GM12878 (cell line): ENCODE measurements at places on chromosomes 11 and 22. TPM values are rescaled to one million over a fixed set of nuclear protein-coding genes. Genes with fewer than 3 reads are reported as not detected.

TNNT3 gene
- total RNA-seq = not detected in 2 replicates

GRCh38 chr22:46867106-46867505 lies 104.7 kb downstream of the TBC1D22A start:
- DNase-seq = no peak

HPX gene
- total RNA-seq = 1.7 and 2.1 TPM in 2 replicates

- DNase-seq = no peak
Observed at GRCh38 chr11:17906436-17906835, 106.4 kb downstream of the SERGEF start.

DNA sequence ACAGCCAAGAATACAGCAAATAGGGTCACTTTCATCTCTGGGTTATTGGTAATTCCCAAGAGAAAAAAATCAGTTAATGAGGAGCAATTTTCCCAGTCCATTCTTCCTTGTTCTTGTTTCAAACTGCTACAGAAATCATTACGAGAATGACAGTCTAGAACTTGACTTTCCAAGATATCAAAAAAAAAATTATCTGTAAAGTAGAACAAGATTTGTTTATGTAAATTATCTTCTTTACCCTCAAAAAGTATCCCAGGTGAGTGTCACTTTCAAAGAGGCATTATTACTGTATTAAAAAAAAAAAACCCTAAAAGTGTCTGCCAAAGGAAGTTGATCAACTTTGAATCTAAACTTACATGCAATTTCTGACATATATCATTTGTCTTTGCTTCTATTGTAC lies at the start of gene OR5W2:
Gene OR5W2 (minus strand): TSS at position 101 of the 400 bp plus-strand sequence. CDS start 0 bp downstream, at position 101.
- no peak for DNase-seq

DSCAML1 gene
- 0.13 TPM in 2 replicates for total RNA-seq

GRCh38 chr11:2143799-2144543 lies 4.8 kb upstream of the IGF2 start:
- DNase-seq = no peak

HEPACAM gene
- total RNA-seq = 0.08 TPM in 1 of 2 replicates, not detected in the other

- DNase-seq = no peak
Observed at GRCh38 chr11:20672575-20672974, 3.2 kb downstream of the NELL1 start.

NNMT gene
- total RNA-seq = not detected in 2 replicates

- no peak for DNase-seq
Observed at GRCh38 chr11:9315078-9315688, 790 bp upstream of the TMEM41B start.

DNA sequence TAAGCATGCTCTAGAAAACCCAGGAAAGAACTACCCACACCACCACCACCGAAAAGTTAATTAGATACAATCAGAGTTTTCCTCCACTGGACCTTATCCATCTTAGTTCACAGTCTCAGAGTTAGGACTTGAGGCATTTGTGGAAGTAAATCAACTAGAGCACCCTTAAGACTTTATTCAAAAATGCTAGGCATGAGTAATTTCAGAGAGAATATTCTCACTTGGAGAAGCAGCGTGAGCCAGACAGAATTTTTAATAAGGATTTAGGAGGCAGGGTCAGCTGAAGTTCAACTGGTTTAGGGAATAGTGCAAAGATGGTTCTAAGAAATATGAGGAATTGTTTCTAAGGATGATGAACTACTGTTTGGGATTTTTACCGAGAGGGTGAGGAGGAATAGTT lies 1.2 kb upstream of the OLFML1 start:
- DNase-seq = no peak

- no peak for DNase-seq
Observed at GRCh38 chr11:9462172-9462799, 1.5 kb downstream of the ZNF143 start.

DNA sequence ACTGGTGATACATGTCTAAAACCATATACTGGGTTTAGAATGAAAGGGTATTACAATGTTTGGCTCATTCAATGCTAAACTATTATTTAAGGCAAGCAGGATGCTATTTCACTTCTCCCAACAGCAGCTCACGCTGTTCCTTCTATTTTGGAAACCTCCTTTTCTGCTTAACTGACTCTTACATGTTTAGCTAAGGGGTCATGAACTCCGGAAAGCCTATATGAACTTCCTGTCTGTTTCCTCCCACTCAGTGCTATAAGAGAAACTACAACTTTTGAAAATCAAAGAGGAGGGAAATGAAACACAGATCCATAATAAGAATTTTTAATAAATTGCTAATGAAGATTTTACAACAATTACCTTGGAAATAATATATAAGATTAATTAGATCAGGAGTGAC lies 30.9 kb downstream of the SLC36A4 start:
- DNase-seq = no peak

C22orf15 gene
- 0.40 TPM in 1 of 2 replicates, not detected in the other for total RNA-seq

DNA sequence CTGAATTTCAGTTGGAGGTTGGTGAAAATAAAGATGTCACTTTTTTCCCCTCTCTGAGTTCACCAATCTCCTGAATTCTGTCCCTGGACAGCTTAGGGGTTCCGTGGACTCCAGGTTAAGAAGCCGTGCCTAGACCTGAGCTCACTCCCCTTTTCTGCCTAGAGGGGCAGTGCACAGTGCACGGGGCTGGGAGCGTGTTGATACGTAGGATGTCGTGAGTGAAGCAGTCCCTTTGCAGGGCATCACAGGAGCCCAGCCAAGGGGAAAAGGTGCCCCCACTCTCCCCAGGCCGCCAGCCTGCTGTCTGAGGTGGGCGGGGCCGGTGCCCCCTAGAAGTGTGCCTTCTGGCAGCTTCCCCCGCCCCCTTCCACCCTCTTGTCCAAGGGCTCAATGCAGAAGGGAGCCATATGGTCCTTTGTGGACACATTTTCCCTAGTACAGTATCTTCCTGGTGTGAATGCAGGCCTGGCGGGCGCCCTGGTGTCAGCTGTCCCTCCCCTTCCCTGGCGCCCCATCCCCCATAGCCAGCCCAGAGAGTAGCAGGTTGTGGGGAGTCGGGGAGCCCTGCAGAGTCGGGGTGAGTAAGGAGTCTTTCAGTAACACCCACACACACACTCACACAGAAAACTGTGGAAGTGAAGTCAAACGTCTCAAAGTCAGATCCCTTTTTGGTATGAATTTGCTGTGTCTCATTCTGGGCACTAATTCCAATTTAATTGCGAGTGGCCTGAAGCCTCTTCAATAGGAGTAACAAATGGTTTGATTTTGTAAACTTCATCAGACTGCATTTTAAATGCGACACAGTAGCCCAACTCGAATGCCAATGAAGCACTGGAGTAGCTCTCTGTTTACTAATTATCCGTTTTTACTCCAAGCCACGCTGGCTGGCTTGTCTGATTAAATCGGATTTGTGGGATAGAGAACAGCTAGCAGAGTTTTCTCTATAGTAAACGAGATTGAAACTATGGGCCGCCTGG lies 67.5 kb upstream of the NNMT start:
- no peak for DNase-seq

- DNase-seq = no peak
Observed at GRCh38 chr22:31952472-31952871, 8.1 kb downstream of the YWHAH start.

DNA sequence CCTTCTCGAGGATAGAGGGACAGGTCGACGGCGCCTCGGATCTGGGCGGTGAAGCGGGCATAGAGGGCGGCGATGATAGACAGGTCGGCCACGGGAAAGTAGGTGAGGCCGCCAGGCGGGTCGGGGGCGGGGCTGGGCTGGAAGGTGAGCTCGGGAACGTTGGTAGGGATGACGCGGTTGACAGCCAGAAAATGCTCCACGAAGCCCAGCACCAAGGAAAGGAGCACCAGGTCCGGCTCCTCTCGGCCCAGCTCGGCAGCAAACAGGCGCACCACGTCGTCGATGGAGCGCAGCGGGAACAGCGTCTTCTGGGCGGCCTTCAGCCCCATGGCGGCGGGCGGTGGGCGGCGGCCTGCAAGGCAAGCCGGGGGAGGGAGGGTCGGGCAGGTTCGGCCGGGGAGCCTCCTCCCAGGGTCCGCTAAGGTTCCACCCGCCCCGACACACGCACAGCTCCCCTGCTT lies 540 bp downstream of the MEN1 start:
- DNase-seq = no peak

GRCh38 chr22:32444068-32444467 lies 20.2 kb downstream of the BPIFC start:
- DNase-seq = no peak

GRCh38 chr22:35638001-35638400 lies 10.2 kb upstream of the APOL6 start:
- no peak for DNase-seq

DNA sequence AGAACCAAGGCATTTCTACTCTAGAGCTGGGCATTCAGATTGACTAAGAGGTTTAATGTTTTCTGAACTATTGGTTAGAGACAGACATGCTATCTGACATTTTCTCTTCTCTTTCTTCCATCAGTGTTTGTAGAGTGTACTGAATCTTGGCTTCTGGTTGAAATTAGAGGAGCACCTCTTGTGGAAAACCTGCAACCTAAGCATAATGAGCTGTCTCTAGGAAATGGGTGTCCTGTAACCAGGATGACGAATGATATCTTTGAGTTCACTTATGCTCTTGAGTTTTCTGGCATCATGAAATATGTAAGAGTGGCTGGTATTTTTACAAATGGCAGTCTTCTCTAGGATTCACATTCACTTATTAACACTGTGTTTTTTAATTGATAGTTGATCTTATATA lies 19.4 kb downstream of the OOSP4A start:
- no peak for DNase-seq

CECR2 gene
- 0.08 and 0.13 TPM in 2 replicates for total RNA-seq

DNA sequence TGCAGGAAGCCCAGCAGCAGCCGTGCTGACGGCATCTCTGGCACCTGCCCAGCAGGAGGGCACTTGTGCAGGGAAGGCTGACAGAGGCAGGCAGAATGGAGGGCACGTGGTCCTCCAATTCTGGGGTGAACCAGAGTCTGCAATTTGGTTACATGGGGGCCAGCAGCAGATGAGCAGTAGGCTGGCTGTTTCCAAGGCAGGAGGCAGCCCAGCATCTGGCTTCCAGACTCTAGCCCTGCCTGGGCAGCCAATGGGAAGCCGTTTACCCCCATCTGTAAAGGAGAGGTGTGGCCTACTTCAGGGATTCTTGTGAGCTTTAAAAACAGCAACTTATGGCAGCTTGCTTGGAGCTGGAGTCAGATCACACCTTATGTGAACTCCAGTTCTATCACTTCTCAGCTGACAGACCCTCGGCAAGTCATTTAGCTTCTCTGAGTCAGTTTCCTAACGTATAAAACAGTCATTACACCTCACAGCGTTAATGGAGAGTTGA lies 27.9 kb upstream of the RASL10A start:
- DNase-seq = no peak

DNA sequence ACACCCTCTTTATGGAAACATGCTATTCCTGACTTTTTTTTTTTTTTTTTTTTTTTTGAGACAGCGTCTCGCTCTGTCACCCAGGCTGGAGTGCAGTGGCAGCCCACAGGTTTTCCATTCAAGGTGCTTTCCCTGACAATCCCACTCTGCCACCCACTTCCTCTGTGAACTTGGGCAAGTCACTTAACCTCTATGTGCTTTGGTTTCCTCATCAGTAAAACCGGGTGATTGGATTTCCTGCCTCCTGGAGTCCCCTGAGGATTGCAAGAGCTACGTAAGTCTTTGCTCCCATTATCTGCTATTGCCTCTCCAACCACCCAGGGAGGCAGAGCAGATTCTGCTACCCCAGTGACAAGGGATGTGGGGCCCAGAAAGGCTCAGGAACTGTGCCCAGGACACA lies 54.1 kb downstream of the CELSR1 start:
- DNase-seq = peak; percentile 24

POLDIP3 gene
- total RNA-seq = 54.1 and 55.9 TPM in 2 replicates

DNA sequence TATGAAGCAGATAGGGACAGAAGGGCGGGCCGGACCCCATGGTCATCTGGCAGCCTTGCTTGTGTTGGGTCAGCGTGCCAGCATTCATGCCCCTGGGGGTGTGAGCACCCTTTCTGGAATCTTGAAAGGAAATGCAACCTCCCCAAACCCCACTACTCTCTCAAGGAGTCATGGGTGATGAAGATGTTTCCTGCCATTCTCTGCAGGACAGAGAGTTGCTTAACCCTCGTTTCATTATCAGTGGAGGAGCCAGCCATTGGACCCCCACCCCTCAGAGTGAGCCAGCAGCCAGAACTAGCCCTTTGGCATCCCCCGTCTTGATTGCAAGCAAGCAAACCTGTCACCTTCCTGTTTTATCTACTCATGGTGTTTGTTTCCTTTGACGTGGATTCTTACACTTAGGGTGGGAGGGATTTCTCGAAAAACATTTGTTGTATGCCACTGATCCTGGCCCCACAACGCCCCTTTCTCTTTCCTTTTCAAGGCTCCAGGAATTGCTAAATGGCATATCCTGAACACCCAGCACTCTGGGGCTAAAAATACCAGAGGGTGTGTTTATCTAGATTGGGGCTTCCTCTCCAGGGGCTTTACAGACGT lies 258.3 kb downstream of the ETS1 start:
- no peak for DNase-seq

NLRX1 gene
- 18.5 and 20.5 TPM in 2 replicates for total RNA-seq

GRCh38 chr11:130700092-130700491 lies 216.2 kb downstream of the SNX19 start:
- no peak for DNase-seq

- no peak for DNase-seq
Observed at GRCh38 chr11:25583596-25583995, 748.3 kb upstream of the ANO3 start.

GRCh38 chr11:43486141-43486540 lies 127.4 kb downstream of the TTC17 start:
- DNase-seq = no peak

KRTAP5-10 gene
- not detected in 2 replicates for total RNA-seq

DNA sequence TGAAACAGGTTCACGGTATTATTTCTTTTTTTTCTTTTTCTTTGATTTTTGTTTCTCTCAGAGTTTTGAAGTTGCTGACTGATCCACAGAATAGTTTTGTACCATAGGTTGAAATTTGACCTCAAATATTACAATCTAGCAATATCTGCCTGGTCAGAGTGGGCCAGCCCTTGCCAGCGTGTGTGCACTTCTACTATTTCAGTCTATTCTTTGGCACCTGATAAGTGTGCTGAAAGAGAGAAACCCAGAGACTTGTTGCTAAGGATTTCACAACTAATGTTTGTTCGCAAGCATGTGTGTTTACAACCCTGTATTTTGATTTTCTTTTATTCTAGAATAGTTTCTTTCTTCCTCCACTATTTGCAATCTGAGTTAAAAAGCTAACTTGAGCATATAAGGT lies 1125.2 kb upstream of the CNTN5 start:
- no peak for DNase-seq

GRCh38 chr11:69521457-69521856 lies 40.0 kb downstream of the LINC01488 start:
- no peak for DNase-seq

ANO5 gene
- 6.1 and 6.3 TPM in 2 replicates for total RNA-seq

GRCh38 chr11:127390465-127390864 lies 389.9 kb upstream of the KIRREL3 start:
- DNase-seq = no peak
